ENCODE measurements at places on chromosomes 6 and 20. TPM values are rescaled to one million over a fixed set of nuclear protein-coding genes. Genes with fewer than 3 reads are reported as not detected.

- H3K27me3 ChIP-seq: no peaks in the 10 kb centered on the region
- no peak overlapping the region for H3K27ac ChIP-seq
- DNase-seq: no peak
- H3K36me3 ChIP-seq: no peaks in the 10 kb centered on the region
- no peak overlapping the region for H3K4me3 ChIP-seq
- no peaks in the 10 kb centered on the region for H3K4me1 ChIP-seq
These were observed 117.8 kb upstream of the GMDS start for GRCh38 chr6:2363211-2363610.

DNA sequence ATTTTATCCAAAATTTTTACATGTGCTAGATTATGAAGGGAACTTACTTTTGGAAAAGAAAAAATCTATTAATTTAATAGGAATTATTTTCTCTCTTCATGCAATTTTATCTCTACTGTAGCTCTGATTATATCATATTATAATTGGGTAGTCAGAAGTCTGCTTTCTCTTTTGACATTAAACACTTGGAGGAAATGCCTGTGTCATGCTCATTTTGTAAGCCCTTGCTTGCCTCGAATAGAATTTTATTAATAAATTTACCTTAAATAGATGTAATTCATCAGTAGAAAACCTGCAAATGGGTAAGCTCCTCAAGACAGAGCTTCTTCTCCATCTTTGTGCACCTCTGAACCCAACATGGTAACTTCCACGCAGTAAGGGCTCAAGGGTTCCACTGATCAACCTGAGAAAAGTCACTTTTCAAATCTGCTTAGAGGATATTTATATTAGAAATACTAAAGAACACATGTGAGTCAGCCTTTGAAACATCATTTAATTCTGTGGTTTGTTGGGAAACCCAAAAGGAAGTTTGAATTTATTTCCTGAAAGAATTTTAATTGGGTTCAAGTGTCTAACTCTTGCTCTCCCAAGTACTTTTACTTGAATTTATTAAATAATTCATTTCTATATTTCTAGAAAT is 266.0 kb downstream of the ALDH8A1 start:
- no peak overlapping the region for H3K4me3 ChIP-seq
- no peak for DNase-seq
- no peaks in the 10 kb centered on the region for H3K27me3 ChIP-seq
- H3K4me1 ChIP-seq: no peaks in the 10 kb centered on the region

GRCh38 chr20:44776980-44777379 is 31.3 kb downstream of the KCNK15 start:
- no peaks in the 10 kb centered on the region for H3K36me3 ChIP-seq
- no peaks in the 10 kb centered on the region for H3K27me3 ChIP-seq
- no peak overlapping the region for H3K4me3 ChIP-seq
- no peak overlapping the region for H3K27ac ChIP-seq

DNA sequence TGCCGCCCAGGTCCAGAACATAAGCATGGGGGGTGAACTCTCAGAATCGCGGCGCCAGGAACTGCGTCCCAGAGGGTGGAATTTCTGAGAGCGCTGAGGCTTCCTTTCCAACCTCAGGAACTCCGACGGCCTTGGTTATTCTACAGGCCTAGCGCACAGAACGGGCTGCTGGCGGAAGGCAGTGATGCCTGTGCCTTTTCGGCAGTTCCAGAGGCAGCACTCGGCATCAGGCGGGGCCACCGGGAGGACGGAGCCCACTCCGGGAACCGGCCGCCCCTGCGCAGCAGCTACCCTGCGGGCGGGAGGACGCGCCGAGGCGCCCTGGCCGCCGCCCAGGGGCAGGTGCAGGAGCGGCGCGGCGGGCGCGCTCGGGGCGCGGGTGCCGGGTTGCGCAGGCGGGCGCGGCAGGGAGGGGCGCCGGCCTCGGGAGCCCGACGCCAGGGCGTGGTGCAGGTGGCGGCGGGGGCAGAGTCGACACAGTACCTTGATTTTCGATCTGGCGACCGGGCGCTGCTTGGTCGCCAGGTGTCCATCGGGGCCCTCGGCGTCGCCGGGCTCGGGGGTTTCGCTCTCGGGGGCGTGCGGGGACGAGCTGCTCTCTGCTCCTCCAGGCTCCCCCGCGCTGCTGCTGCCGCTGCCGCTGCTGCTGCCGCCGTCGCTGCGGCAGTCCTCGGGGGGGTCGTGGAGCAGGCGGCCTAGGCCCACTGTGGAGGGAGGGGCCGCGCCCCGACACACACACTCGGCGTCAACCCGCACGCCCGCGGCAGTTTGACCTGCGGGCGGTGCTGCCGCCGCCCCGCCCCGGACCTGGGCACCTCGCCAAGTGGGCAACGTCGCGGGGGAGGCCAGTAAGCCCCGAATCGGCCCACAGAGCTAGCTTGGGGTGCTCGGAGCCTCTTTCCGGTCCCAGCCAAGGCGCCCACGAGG is 1.3 kb downstream of the OVOL2 start:
- no peak overlapping the region for H3K27ac ChIP-seq
- H3K4me3 ChIP-seq: no peak overlapping the region
- H3K27me3 ChIP-seq: peaks cover 48% of the 10 kb centered on the region
- H3K36me3 ChIP-seq: no peaks in the 10 kb centered on the region
- H3K4me1 ChIP-seq: peaks cover 4% of the 10 kb centered on the region

The TRIM31 gene
- not detected for total RNA-seq

The TUBB2B gene
- 80.7 TPM for total RNA-seq

The SNAP91 gene
- total RNA-seq: not detected

DNA sequence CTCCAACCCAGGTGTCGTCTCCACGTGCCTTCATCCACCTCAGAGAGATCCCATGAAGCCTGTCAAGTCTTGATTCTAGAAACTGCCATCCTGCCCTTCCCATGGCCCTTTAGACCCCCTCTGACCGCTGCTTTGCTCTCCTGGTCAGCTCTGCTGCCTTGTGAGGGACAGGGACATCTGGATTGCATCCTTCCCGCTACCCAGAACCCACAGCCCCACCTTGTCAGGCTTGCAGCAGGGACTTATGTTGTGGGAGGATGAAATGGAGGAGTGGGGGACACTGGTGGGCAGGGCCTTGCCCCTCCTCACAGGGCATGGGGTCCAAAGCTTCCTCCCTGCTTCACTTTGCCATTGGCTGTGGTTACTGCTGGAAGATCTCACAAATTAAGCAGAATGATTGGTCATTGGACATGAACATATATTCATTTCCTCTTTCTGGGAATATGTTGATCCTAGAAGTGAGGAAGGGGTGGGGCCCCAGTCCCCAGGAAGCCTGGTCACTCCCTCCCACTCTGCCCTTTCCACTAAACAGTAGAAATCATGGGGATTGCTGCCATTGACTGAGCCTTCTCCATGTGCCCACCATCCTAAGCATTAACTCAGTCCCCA is 4.5 kb downstream of the GLP1R start:
- peaks cover 3% of the 10 kb centered on the region for H3K27me3 ChIP-seq
- no peak for DNase-seq
- H3K27ac ChIP-seq: no peak overlapping the region
- H3K4me3 ChIP-seq: no peak overlapping the region
- H3K36me3 ChIP-seq: no peaks in the 10 kb centered on the region

The DPPA5 gene
- total RNA-seq: not detected

- H3K27me3 ChIP-seq: no peaks in the 10 kb centered on the region
- H3K4me3 ChIP-seq: no peak overlapping the region
- no peak for DNase-seq
- no peak overlapping the region for H3K27ac ChIP-seq
- H3K4me1 ChIP-seq: no peaks in the 10 kb centered on the region
- H3K36me3 ChIP-seq: no peaks in the 10 kb centered on the region
These were observed 84.5 kb downstream of the KIF13A start for GRCh38 chr6:17902974-17903373.

DNA sequence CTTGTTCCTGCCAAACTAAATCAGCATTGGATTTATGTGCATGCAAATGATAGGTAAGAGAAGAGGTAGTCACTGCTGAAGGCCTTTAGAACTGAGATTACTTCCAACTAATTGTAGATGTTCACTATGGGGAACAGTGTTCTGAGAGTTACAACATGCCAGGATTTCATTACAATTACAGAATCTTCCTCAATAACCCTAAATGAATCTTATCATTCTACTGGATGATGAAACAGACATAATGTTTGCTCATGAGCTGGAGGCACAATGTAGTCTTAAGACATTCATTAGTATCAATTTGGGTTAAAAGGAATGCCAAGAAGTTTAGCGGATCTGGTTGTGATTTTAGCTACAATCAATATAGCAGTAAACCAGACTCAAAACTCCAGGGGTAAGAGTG is 248.9 kb upstream of the THEMIS start:
- no peak overlapping the region for H3K27ac ChIP-seq
- H3K36me3 ChIP-seq: no peaks in the 10 kb centered on the region
- no peaks in the 10 kb centered on the region for H3K4me1 ChIP-seq

GRCh38 chr6:155530219-155530834 is 74.7 kb upstream of the NOX3 start:
- H3K27ac ChIP-seq: no peak overlapping the region
- no peaks in the 10 kb centered on the region for H3K27me3 ChIP-seq
- no peak overlapping the region for H3K4me3 ChIP-seq
- H3K36me3 ChIP-seq: no peaks in the 10 kb centered on the region
- no peaks in the 10 kb centered on the region for H3K4me1 ChIP-seq

Data from uterus (tissue), 4 donors.